ENCODE measurements at places on chromosomes 6 and 20.
A peak's percentile ranks its signal among the peaks of the same experiment; 100 is the strongest.

- DNase-seq = no peak
Measured at GRCh38 chr6:131059486-131059885, 3.6 kb downstream of the EPB41L2 start.

- DNase-seq = no peak
Measured at GRCh38 chr6:16331384-16332174, 93.2 kb downstream of the GMPR start.

GRCh38 chr20:44198872-44199271 lies 11.7 kb downstream of the OSER1 start:
- DNase-seq = no peak

DNA sequence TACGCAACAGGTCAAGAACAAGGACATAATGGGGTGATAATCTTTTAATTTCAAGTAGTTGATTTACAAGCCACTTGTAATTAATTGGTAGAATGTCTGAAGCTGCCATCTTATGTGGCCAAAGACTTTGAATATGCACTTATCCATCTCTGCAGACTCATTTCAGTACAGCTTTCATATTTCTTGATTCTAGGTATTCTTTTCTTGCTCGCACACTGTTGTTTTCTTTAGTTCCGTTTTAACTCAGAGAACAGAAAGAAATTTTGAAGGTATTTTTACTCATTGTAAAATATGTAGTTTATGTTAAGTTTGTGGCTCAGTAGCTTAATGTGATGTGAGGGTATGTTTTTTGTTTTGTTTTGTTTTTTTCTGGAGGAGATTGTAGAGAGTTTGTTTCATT lies 73.9 kb downstream of the UBR2 start:
- DNase-seq = no peak

DNA sequence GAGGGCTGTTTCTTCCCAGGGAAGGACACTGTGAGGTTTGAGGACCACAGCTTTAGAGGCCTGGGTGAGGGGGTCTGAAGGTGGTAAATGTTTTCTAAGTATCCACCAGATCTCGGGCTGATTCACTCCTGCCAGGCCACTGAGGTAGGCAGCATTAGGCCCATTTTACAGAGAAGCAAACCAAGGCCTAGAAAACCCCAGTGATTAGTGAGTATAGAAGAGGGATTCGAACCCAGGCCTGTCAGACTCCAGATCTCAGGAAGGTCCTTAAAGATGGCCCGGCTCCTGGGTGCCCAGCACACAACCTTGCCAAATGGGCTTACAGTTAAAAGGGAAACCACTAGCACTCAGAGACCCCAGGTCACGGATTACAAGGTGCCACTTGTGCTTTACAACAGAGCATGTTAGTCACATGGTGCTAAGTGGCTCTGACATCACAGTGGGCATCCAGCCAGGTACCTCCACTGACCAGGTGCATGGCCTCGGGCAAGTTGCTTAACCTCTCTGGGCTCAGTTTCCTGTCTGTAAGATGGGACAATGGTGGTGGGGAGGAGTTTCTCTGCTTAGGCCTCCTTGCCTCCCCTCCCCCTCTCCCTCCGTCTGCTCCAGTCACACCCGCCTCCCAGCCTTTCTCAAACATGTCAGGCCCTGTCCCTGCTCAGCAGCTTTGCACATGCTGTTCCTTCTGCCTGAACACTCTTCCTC lies 18.8 kb upstream of the SIRPA start:
- DNase-seq = no peak

DNA sequence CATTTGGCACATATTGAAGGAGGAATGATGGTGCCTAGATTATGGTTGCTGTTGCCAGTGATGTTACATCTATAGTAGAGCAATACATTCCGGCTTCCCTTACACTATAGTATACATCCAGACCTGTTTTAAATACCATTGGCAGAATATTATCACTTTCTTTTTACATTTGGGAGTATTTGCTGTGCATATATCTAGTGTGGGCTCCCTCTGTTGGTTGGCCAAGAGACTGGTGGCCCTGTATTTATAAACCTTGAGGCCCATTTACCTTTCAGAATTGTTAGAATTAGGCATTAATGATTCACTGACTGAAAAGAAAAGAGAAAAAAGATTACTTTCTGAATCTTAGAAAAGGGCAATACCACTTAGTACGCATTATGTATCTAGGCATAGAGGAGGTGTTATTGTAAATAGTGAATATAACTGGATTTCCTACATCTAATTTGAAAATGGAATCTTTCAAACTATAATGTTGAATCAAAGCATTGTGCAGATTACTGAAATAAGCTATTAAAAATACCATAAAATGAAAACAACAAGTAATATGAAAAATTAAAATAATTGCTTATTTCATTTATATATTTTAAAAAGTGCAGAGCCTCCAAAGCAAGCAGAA lies 628.8 kb upstream of the MAN1A1 start:
- DNase-seq = no peak

DNA sequence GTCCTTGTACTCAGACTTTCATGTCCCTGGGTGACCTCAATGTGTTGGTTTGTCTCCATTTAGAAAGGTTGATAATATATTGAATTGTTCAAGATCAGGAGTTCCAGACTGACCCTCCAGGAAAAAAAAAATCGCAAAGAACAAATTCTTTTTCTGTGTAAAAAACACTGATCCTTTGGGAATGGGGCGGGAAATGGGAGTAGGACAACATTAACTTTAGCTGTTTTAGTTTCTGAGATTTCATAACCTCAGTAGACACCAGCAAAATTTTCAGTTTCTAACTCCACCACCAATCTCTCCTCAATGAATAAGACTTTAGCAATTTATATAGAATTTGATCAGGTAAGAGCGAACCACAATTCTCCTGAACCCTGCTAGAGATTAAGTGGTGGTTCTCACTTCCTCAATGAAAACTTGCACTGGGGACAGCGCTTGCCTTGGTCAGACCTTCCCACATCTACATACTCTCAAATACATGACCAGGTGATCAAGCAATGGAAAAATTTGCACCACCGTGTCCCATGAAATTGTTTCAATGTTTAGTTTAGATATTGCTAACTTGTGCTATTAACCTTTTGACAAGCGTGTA lies 231.2 kb upstream of the PLN start:
- no peak for DNase-seq

- no peak for DNase-seq
Measured at GRCh38 chr6:10696655-10697054, 1.9 kb downstream of the PAK1IP1 start.

- no peak for DNase-seq
Measured at GRCh38 chr6:112269114-112269513, 14.7 kb upstream of the LAMA4 start.

DNA sequence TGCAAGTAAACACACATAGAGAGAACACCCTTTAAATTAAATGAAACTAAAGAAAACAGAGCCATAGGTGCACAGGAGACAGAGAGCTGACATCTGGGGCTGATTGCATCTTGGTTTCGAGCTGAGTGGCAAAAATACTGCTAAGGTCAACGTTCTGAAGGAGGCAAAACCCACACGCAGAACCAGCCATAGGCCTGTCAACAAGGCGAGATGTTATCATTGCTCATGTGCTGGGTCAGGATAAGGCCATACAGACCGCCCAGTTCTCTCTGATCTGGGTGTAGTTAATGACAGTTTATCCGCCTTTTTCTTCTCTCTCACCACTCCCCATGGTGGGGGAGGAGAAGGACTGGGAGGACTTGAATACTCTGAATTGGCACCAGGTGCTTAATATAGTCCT lies 4.5 kb upstream of the FAM110A start:
- peak; percentile 41 for DNase-seq

DNA sequence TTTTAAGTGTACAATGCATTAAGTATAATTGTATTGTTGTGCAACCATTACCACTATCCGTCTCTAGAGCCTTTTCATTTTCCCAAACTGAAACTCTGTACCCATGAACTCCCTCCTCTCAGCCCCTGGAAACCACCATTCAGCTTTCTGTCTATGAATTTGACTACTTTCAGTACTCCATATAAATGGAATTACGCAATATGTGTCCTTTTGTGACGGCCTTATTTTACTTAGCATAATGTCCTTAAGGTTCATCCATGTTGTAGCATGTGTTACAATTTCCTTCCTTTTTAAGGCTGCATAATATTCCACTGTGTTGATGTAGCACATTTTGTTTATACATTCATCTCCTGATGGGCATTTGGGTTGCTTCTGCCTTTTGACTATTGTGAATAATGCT lies 143.6 kb upstream of the KCNG1 start:
- no peak for DNase-seq

GRCh38 chr6:63098789-63099188 lies 112.5 kb upstream of the FKBP1C start:
- no peak for DNase-seq

- no peak for DNase-seq
Measured at GRCh38 chr6:121356575-121356974, 22.3 kb upstream of the TBC1D32 start.

GRCh38 chr6:12715437-12715836 lies 1.1 kb upstream of the PHACTR1 start:
- DNase-seq = no peak

- no peak for DNase-seq
Measured at GRCh38 chr6:61887423-61887822, 398.6 kb downstream of the KHDRBS2 start.

DNA sequence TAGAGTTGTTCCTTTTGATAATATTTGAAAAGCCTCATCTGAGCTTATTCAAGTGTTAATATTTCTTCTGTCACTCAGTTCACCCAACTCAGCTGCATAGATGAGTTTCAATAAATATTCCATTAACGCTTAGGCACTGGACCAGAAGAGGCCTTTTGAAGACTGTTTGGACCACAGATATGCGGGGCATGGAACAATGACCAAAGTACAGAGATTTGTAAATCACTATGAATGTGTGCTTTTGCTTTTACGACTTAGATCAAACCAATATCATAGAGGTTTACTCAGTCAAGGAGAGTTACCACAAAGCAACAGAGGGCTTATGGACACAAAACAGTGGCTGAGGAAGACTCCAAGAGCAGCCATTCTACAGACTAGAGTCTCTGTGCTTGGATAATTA lies 99.9 kb downstream of the RTN4IP1 start:
- no peak for DNase-seq

GRCh38 chr6:43951063-43951755 lies 176.0 kb downstream of the MRPL14 start:
- DNase-seq = peak; percentile 80

GRCh38 chr20:54038961-54039360 lies 31.4 kb downstream of the BCAS1 start:
- DNase-seq = no peak

GRCh38 chr20:14232650-14233049 lies 104.8 kb downstream of the FLRT3 start:
- DNase-seq = no peak

GRCh38 chr20:3237958-3238615 lies 903 bp downstream of the SLC4A11 start:
- no peak for DNase-seq

All from ureter (tissue), 1 donor.